ENCODE measurements at places on chromosomes 12 and 14.

DNA sequence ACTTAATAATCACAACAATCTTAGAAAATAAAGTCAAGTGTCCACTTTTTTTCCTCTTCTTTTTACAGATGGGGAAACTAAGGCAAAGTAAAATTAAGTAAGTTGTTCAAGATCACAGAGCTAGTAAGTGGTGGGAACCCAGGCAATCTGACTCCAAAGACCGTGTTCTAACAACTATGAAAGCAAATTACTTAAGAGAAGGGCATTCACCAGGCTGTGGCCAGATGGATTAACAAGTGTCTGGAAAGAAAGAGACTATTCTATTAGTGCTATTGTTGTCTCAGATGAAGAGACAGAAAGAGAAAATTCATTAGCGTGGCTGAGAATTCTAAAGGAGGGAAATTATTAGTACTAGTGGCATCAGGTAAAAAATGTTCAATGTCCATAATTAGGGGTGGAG lies 48.5 kb downstream of the FGD6 start:
- no peak for DNase-seq

DNA sequence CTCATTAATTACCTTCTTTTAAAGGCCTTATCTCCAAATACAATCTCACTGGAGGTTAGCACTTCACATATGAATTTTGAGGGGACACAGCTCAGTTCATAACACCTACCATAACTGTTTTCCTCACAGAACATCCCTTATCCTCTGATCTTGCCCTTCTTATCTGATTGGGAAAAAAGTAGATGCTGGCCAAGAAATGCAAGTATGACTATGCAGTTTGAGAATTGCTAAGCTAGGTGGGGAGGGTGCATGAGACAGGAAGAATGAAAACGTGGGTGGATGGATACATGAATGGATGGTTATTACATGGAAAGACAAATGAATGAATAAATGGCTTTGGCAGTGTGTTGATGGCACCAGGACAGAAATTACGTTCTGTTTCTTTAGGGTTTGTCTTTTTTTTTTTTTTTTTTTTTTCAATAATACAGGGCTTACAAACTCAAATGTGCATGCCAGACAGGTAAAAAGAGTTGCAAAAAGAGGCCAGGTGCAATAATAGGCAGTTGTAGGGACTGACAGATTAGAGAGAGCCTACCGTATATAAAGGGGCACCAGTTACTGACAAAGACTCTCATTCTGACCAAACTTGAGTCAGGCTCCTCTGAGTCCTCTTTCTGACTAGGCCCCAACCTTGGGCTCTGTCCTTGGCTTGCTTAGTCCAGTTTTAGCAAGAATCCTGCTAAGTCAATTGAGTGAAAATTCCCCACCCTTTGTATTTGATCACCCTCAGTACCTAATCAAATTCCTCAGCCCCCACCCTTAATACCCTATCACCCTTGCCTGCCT lies 304.9 kb downstream of the ZFP36L1 start:
- DNase-seq, result no peak

- no peak for DNase-seq
These were observed 5.1 kb downstream of the SHMT2 start for GRCh38 chr12:57234571-57235016.

DNA sequence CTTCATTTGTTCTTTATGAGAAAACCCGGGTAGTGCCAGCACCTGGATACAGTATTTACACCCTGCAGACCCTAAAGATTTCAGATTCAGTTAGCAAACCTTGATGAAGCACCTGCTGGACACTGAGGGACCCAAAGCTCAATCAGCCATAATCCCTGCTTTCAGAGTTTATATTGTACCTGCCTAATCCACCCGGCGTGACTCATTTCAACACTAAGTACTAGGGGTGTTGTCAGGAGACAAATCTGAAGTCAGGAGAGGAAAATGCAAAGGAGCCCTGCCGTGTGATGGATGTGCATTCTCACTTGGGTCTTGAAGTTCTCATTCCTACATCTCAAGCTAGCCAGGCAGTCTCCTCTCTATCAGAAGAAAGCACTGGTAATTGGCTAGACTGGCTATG lies 176.7 kb upstream of the BCL2L14 start:
- no peak for DNase-seq

DNA sequence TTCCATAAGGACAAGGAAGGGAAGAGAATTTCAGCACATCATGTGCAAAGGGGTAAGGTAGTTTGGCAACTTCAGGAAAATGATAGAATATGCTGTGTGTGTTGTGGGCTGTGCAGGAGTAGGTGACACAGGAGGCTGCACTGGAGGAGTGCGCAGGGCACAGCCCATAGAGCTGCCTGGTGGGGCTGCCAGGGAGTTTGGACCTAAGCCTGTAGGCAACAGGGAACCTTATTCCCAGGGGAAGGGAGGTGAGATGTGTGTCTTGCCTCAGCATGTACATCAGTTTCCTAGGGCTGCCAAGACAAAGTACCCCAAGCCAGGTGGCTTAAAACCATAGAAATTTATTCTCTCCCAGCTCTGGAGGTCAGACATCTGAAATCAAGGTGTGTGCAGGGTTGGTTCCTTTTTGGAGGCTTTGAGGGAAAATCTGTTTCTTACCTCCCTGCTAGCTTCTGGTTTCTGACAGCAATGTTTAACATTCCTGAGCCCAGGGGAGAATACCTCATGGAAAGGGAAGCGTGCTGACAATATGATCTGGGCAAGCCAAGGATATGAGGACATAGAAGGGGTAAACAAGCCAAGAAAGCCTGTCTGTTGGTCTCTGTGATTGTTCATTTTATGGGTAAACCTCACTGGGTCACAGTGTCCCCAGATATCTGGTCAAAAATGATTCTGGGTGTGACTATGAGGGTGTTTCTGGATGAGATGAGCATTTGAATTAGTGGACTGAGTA lies 174.0 kb upstream of the NTF3 start:
- DNase-seq, result no peak

Data from esophagus squamous epithelium (tissue), 5 donors.